ENCODE measurements at places on chromosomes 3 and 15.

GRCh38 chr3:164465172-164465571, 613.1 kb downstream of the SI start:
- DNase-seq: no peak

DNA sequence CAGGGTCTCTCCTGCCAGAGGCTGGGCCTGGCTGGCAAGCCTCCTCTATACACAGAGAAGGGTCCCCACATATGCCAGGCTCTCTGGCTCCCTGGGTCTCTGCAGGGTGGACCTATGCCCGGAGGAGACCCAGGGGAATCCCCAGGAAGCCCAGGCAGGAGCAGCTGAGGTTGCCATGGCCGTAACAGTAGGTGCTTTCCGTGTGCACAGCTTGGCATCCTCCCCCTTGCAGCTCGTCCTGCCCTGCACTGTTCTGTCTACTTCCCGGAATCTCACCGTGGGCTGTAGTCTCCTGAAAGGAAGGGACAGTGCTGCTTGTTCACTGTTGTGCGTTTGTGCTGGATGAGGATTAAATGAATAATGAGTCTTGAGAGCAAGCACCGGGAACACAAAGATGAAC, 47.8 kb downstream of the DAPK2 start:
- no peak for DNase-seq

DNA sequence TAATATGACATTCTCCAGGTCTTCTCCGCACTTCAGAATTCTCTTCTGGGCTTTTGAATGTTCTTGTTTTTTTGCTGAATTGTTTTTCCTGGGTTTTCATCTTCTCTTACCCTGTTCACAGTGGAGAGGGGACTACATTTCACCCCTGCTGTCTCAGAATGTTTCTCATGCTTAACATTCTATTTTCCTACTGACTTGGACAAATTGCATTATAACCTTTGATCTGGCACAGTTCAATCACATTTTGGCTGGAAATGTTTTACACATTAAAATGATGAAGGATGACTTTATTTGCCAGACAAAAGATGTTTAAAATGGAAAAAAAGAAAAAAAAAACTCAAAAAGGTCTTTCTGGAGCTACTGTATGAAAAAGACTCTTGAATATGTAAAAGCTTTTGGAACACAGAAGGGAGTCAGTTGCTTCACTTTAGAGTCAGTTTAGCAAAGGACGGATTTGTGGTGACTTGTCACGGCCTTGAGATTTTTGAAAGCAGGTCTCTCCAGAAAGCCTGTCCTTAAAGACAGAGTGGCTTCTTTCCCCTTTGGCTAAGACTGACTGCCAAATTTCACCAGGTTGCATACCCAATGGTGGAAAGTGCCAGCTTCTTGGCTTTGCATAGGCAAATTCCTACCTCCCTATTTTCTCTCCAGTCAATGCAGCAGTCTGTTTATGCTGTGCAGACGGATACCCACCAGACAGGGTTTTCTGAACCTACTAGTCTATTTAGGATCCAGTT, 401.0 kb upstream of the TBL1XR1 start:
- no peak for DNase-seq

GRCh38 chr3:127867986-127868385, 45.7 kb upstream of the MGLL start:
- DNase-seq: no peak

- no peak for DNase-seq
These were observed 40.5 kb downstream of the SLC12A6 start for GRCh38 chr15:34297059-34297458.

- no peak for DNase-seq
These were observed 75.6 kb downstream of the AQP9 start for GRCh38 chr15:58213587-58214338.

DNA sequence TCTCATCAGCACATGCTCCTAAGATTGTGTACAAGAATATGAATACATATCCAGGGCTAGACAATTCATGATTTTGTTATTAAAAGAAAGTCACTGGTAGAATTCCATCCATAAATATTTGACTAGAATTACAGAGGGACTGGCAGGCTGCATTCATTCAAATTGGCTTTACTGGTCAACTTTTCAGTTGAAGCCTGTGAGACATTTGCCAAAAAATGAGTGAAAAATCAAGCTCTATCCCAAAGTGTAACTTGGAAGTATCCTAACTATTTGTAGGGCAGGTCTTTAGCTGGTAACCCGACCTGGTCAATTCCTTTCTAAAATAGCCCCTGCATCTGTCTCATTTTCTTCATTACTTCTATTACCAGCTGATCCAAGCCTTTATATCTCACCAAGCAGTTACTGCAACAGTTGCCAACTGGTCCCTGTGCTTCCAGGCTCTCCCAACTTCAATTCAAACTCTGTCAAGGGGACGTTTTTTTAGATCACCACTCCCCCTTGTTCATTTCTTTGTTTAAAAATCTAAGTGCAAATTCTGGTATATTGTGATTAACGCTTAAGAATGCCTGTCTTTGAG, 173.1 kb upstream of the TBL1XR1 start:
- DNase-seq: no peak

GRCh38 chr15:64894395-64895056, 17.2 kb upstream of the ANKDD1A start:
- peak; percentile 49 for DNase-seq

- no peak for DNase-seq
These were observed 85.5 kb downstream of the TGFBR2 start for GRCh38 chr3:30691944-30692343.

GRCh38 chr3:137410028-137410427, 354.1 kb upstream of the SOX14 start:
- DNase-seq: no peak

- DNase-seq: no peak
These were observed 203.0 kb downstream of the TIGIT start for GRCh38 chr3:114496874-114497273.

- DNase-seq: no peak
These were observed 74.9 kb upstream of the XCR1 start for GRCh38 chr3:46102059-46102779.

DNA sequence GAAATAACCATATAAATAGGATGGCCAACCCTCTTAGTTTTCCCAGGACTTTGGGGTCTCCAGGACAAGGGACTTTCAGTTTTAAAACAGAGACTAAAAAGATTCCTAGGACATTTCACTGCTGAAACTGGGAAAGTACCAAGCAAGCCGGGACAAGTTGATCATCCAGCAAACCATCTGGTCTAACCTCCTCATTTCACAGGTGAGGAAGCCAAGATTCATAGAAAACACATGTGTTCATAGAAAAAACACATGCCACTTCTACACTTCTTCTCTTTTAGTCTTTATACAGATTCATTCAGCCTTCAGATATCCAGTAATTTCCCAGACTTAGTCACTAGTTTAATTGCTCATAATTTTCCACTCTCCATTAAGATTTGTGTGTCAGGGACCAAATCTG, 165.6 kb upstream of the CCDC54 start:
- DNase-seq: no peak

GRCh38 chr3:180656406-180656805, 22.9 kb downstream of the CCDC39 start:
- no peak for DNase-seq

- DNase-seq: no peak
These were observed at the start of gene TUSC7 for GRCh38 chr3:116709479-116709878. TSS of gene TUSC7 (plus strand) at chr3:116709779.

DNA sequence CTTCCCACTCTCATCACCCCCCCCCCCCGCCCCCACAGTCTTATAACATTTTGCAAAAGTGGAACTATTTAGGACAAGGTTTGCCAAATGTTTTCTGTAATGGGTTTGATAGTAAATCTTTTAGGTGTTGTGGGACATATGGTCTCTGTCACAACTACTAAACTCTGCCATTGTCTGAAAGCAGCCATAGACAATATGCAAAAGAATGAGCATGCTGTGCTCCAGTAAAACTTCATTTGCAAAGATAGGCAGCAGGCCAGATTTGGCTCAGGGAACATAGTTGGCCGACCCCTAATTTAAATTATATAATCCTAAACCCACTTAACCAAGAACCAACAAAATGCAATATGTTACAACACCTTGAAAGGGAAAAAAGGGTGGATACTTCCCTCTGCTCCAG, 46.4 kb downstream of the TIPARP start:
- DNase-seq: no peak

GRCh38 chr3:135181408-135181807, 386.3 kb downstream of the EPHB1 start:
- DNase-seq: no peak

DNA sequence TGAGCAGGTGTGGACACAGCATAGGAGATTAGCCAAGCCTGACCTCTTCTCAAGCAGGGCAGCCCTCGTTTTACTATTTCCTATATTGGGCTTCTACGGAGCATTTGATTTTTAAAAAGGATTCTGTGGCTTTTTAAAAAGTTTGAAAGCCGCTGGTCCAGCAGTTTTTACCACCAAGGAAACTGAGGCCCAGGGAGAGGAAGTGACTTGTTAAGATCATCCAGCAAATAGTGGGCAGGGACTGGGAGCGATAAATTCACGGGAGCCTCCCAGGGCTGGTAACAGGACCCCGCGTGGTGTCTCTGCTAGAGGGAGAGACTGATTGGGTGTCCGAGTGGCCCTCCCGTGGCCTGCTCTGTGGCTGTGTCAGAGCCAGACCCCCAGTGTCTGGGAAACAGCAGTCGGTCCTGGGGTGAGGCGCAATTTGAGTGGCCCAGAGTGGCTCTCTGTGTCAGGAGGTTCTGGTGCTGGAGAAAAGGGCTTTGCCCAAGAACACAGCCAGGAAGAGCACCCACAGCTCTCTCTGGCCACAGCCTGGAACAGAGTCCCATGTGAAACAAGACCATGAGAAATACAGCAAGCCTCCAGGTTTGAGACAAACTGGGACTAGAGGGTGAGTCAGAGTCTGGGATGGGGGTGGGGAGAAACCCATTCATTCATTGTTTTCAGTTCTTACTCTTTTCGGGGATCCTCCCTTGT, 4.2 kb downstream of the FURIN start:
- peak; percentile 73 for DNase-seq

DNA sequence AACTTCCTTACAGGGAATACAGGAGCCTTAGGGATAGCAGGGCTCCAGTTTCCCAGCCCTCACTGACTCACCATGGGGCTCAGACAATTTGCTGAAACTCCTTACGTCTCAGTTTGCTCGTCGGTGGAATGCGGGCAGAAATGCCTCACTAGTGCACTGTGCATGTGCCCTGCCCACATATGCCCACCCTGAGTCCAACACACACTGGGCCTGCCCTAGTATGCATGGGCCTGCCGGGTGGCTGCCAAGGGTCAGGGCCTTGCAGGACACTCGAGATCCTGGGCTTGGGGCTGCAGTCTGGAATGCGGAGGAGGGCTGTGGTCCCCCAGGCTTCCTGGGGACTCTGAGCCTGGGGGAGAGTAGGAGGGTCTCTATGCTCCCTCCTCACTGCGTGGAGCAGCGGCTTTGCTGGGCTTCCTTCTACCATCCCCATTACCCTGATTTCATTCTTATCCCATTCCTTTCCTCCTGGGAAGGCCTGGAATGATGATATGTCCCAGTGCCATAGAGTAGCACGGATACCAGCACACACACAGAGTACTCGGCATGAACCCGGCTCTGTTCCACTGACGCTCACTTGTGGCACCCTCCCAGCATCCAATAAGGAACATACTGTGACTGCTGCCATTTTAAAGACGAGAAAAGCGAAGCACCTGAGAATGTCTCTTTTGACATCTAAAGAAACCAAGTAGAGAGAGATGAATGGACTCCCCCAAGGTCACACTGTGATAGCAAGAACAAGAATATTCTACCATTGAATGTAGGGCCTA, 124.2 kb downstream of the ASB7 start:
- DNase-seq: no peak

DNA sequence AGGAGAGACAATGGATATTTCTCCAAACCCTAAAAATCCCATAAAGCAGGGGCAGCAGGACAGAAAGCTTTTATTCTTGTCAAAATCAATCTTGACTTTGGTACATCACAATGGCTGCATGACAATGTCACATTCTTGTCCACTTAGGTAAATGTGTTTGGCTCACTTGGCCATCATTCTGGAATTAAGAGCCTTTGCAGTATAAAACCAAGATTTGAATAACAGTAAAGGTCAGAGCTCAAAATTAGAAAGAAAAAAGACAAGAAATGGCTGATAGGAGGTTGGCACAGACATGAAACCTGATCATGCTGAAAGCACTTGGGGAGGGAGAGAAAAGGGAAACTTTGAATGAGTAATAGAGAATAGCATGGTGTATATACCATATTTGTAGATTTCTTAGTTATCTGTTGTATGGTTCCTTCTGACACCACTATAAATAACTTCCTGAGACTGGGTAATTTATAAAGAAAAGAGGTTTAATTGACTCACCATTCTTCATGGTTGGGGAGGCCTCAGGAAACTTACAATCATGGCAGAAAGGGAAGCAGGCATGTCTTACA, 158.5 kb upstream of the SGO1 start:
- DNase-seq: no peak

GRCh38 chr3:150371741-150372254, 36.3 kb upstream of the TSC22D2 start:
- no peak for DNase-seq

DNA sequence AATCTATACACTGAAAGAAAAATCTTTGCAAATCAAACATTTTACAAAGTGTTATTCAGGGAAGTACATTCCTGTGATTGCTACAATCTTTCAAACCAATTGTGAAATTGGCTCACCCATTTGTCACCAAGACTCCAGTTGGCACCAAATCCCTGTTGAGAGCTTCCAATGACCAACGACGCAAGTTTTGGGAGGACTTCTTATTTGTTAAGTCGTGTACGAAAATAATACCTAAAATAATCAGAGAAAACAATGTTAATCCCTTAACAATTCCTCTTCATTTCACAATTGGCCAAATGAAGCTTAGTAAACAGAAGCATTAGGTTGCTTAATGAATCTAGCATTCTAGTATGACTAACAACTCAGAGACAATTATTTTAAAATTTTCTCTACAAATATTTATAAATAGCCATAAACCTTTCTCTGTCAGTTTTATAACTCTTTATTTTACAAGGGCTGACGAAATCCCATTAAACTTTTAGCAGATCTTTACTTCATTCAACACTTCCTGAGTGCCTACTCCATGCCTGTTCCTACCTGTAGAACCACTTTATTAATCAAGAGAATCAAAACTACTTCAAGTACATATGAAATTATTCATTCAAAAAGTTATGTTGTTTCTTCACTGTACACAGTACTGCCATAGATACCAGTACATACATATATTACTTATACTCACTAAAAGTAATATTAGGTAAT, 24.0 kb upstream of the HGD start:
- DNase-seq: no peak

- DNase-seq: no peak
These were observed 11.9 kb downstream of the SCAMP5 start for GRCh38 chr15:75007216-75007615.

DNA sequence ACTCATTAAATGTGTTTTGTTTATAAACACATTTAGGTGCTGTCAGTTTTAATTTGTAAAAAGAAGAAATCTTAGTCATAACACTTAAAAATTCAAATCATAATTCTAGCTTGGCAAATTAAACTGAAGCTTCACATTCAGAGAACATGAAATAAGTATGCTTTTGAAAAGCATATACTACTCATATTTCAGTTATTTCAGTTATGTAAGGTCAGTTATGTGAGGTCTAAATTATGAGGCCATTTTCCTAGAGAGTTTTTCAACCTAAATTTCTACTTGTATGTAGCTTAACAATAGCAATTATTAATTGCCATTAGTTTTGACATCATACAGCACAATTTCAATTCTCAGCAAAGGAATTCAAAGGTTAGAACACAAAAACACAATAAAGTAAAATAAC, 465.0 kb downstream of the PLOD2 start:
- DNase-seq: no peak
